Anterior cingulate cortex (tissue), 58 donors: ENCODE measurements at places on chromosomes 7 and 10.

GRCh38 chr10:27714349-27714748 lies 31.3 kb downstream of the MKX start:
- DNase-seq, result no peak

- DNase-seq, result no peak
Measured at GRCh38 chr10:44960482-44961229, 1.1 kb downstream of the RASSF4 start.

GRCh38 chr7:158366346-158366745 lies 221.3 kb downstream of the PTPRN2 start:
- DNase-seq, result no peak

- no peak for DNase-seq
Measured at GRCh38 chr10:132476146-132477065, 61.2 kb upstream of the INPP5A start.

DNA sequence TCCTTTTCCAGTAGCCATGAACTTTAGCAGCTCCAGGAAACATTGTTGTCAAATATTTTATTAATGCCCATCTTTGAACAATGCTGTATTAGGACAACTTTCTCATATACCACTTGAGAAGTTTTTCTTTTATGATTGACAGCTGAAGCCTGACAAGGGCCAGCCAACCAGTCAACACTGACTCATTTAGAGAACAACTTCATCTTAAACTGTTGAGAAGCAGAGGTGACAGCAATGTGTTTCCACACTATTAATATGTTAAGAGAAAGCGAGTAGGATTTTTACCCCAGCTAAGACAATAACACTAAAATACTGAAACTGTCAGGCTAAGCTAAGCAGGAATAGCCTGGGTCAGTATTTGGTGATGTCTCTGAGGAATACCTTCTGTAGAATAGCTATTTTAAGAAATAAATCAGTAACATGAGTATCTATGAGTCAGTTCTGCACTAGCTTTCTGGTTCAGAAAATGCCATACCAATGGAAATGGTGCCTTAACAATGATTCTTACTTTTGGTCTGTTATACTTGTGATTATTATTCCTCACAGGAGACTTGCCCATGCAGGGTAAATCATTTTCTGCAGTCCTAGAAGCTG lies 168.8 kb upstream of the POT1 start:
- no peak for DNase-seq

- no peak for DNase-seq
Measured at GRCh38 chr7:7830122-7830878, 111.9 kb upstream of the RPA3 start.

GRCh38 chr7:155874411-155874810 lies 62.1 kb upstream of the SHH start:
- no peak for DNase-seq

GRCh38 chr10:88392222-88392621 lies 190.9 kb downstream of the RNLS start:
- no peak for DNase-seq

DNA sequence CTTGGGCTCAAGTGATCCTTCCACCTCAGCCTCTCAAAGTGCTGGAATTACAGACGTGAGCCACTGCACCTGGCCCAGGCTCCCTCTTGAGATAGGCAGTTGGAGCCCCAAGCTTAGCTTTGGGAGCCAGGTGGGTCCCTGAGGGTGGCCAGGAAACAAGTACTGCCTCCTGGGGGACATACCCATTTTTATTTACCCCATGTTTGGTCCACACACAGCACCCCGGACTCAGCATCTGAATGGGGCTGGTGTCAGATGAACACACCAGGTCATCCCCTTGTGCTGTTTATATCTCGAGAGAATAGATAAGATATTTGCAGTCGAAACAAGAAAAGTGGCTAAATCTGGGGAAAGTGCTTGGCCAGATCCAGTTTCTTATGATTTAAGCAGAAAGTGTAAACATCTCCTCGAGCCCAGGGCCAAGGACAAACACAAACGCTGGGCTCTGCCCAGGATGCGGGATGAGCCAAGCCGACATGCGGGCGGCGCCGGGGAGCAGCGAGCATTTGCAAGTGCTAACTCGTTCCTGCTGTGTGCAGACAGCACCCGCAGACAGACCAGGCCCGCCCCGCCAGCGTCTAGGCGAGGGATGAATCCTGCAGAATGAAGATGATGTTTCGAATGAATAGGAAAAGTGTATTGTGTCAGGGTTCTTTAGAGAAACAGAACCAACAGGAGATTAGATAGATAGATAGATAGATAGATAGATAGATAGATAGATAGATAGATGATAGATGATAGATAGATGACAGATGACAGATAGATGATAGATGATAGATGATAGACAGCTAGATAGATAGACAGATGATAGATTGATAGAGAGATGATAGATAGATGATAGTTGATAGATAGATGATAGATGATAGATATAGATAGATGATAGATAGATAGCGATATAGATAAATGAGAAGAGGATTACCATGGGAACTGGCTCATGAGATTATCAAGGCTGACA lies 44.4 kb upstream of the OCM2 start:
- no peak for DNase-seq

GRCh38 chr7:107286751-107287621 lies 118.2 kb downstream of the HBP1 start:
- DNase-seq, result peak; percentile 67

DNA sequence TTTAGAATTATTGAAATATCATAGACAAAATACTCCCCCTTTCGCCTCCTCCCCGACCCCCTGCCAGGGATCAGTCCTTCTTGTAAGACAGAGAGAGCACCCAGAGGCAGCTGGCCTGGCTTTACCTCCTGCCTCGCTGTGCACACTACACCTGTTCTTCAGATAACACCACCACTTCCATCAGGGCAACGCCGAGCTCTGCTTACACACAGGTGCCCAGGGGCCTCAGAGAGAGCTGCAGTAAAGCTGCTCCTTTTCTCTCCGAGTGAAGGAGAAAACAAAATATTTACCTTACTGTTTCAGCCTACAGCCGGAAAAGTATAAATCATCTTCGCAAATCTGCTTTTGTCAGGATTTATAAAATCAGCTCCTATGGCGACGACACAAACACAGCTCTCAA lies 80.7 kb downstream of the HIPK2 start:
- no peak for DNase-seq

GRCh38 chr10:122992031-122992585 lies 11.9 kb downstream of the PSTK start:
- no peak for DNase-seq

DNA sequence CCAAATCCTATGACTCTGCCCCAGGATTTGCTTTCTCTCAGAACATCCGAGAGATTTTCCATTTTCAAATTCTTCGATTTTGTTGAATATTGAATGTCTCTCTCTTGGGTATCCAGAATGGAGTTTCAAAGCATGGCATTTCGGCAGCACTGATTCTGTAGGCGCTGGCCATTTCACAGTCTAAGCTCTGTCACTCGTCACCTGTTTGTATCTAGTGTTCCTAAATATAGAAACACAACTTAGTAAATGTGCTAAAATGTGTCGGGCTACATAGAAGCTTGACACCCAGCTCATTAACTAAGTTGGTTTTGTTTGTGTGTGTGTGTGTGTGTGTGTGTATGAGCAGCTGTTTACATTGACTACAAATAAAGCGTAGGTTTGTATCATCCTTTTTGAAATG lies 173.5 kb upstream of the FZD1 start:
- DNase-seq, result no peak

- no peak for DNase-seq
Measured at GRCh38 chr10:6062101-6062771, at the start of gene IL2RA. TSS of gene IL2RA (minus strand) at chr10:6062367. CDS start at chr10:6062151, 216 bp downstream.

DNA sequence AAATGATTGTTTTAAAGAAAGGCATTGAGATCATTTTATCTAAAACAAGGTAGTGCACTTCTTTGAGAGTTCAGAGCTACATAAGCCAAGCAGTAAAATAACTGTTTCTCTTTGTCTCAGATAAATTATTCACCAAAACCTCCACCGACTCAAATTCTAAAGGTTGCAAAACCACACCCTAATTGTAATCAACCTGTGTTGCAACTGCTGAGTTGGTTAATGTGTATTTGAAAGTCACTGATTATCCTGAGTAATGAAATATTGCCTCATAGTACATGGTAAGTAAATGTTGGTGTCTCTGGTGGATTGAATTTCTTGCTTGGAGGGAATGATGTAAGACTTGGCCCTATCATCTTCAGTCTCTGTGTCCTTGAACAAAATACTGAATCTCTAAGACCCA lies 35.9 kb upstream of the CYP2C9 start:
- DNase-seq, result no peak

- DNase-seq, result no peak
Measured at GRCh38 chr10:57952741-57953140, 315.0 kb downstream of the IPMK start.

GRCh38 chr7:112160130-112160770 lies 45.9 kb downstream of the DOCK4 start:
- no peak for DNase-seq

- DNase-seq, result no peak
Measured at GRCh38 chr7:25643770-25644394, 415.6 kb upstream of the NPVF start.

GRCh38 chr7:31373337-31374289 lies 33.1 kb upstream of the NEUROD6 start:
- DNase-seq, result no peak

DNA sequence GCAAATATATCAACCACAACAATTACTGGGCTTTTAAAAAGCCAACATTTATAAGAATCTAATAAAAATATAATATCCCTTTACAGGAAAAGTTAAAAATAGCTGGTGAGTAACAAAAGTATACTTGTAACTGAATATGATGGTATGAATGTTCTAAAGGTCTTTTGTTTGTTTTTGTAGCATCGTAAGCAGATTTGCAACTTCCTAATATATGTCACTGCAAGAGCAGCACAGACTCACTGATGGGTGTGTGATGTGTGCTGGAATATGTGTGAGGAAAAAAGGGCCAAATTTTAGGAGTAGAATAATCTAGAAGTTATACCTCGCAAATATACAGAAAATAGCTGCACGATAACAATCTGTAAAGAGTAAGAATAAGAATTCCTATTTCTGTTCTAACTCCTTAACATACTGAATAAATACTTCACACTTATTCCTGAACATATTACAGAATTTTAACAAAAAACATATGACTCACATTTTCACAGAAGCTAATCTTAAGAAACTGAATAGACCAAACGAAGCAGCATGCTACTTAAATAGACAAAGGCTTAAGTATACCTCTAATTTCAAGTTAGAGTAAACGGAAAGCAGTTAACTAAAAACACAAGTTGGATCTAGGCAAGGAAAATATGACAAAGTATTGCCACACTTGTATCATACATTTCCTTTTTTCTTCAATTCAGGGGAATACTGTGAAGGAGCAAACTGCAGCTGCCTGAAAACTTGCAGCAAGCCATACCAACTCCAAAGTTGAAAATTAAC lies 9.6 kb downstream of the ETV1 start:
- DNase-seq, result no peak

- DNase-seq, result no peak
Measured at GRCh38 chr7:129800901-129801300, 151.9 kb downstream of the UBE2H start.

DNA sequence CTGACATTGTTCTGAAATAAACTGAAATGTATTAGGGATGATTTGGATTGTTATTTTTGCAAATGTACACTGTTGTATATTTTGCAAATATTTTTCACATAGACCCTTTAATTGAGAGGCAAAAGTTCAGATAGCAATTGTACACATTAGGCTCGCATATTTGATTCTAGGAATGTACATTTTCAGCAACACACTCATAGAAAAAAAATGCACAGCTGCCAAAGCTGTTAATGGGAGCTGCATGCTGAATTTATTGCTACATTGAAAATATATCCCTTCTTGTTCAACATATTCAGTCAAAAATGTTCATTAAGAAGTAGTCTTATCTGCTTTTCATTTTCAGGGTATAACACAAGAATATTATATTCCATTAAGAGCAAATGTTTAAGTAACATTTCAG lies 512.9 kb downstream of the ATRNL1 start:
- no peak for DNase-seq

DNA sequence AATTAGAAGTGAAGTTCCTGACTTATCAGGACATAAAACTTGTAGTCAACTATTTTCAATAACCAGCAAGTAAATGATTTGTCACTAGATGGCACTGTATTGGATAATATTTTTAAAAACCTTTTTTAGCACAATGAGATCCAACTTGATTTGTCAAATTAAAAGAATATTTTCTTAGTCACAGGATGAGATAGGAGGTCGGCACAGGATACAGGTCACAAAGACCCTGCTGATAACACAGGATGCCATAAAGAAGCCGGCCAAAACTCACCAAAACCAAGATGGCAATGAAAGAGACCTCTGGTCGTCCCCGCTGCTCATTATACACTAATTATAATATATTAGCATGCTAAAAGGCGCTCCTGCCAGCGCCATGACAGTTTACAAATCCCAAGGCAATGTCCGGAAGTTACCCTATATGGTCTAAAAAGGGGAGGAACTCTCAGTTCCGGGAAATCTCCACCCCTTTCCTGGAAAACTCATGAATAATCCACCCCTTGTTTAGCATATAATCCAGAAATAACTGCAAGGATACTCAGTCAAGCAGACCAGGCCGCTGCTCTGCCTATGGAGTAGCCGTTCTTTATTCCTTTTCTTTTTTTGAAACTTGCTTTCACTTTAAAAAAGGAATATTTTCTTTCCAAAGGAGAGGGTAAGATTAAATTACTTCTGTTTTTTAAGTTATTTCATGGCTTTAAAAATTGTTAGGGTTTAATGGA lies 255.7 kb upstream of the MKLN1 start:
- DNase-seq, result peak; percentile 30

DNA sequence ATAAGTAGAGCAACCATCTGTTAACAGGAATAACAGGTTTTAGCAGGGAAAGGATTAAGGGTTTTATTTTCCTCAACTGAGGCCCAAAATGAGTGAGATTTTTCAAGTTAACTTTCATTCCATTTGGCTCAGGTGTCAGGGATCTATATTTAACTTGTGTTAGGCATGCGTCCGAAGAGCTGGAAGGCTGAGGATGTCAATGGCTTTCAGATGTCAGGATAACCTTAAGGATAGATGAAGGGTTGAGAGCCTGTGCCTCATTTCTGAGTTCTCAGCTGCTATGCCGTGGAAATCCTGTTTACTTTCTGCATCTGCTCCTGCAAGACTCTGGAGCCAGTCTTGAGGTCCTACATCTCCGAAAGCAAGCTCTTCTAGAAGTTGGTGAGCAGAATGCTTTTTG lies 36.4 kb upstream of the CD36 start:
- no peak for DNase-seq

DNA sequence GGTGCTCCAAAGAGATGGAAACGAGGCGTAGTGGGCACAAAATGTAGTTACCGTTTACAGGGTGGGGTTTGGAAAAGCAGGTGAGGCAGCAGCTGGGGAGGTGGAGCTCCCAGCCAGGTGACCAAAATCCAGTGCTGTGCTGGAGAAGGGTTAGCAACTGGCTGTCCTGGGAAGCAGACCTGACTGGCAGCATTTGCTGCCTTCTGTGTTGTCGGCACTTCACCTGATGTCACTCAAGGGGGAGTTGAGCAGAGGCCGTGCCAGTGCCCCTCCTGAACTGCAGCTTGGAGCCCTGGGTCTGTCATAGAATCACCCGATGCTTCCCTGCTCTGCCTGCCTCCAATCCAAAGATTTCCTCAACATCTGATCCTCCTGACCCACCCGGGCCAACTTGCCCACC lies 12.8 kb downstream of the GCK start:
- DNase-seq, result no peak

- DNase-seq, result no peak
Measured at GRCh38 chr7:131152766-131153165, 174.9 kb upstream of the MKLN1 start.
